Stimulated activated CD8-positive, alpha-beta memory T cell treated with anti-CD3 and anti-CD28 coated beads, Interleukin-15, amount 100 ng/mL, for 48 hours (primary cell): ENCODE measurements at places on chromosomes 5 and 9.

DNA sequence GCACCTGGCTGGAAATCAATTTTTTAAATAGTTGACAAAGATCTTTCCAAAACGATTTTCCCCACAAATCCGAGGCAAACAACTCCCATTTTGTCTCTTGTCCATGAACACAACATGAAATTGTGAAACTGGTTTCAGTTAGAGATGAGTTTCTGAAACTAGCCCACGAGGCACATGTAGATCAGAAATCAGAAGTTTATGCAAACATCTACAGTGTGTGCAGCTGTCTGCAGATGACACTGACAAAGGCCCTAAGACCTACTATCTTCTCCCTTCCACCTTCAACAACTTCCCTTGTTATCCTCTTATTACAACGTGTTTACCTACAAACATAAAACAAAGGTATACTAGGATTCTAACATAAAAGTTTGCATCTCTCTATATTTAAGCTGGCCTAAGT, 183.3 kb downstream of the DIRAS2 start:
- no peak for DNase-seq

DNA sequence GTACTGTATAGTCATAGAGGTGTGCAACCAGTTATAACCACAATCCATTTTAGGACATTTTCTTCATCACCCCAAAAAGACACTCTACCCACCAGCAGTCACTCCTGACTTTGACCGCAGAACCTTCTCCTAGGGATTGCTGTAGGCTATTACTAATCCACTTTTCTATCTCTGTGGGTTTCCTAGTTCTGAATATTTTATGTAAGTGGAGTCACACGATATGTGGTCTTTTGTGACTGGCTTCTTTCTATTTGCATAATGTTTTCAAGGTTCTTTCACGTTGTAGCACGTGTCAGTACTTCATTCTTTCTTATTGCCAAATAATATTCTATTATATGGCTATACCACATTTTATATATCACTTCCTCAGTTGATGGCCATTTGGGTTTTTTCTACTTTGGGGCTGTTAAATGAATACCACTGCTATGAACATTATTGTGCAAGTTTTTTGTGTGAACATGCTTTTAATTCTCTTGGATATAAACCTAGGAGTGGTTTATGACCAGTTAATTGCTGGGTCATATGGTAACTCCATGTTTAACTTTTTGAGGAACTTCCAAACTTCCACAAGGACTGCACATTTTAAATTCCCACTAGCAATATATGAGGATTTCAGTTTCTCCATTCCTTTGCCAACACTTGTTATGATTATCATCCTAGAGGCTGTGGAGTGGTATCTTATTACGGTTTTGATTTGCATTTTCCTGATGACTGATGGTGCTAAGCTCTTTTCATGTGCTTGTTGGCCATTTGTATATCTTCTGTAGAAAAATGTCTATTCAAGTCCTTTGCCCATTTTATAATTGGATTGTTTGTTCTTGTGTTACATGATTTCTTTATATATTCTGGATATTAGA, 37.8 kb downstream of the MRRF start:
- no peak for DNase-seq

DNA sequence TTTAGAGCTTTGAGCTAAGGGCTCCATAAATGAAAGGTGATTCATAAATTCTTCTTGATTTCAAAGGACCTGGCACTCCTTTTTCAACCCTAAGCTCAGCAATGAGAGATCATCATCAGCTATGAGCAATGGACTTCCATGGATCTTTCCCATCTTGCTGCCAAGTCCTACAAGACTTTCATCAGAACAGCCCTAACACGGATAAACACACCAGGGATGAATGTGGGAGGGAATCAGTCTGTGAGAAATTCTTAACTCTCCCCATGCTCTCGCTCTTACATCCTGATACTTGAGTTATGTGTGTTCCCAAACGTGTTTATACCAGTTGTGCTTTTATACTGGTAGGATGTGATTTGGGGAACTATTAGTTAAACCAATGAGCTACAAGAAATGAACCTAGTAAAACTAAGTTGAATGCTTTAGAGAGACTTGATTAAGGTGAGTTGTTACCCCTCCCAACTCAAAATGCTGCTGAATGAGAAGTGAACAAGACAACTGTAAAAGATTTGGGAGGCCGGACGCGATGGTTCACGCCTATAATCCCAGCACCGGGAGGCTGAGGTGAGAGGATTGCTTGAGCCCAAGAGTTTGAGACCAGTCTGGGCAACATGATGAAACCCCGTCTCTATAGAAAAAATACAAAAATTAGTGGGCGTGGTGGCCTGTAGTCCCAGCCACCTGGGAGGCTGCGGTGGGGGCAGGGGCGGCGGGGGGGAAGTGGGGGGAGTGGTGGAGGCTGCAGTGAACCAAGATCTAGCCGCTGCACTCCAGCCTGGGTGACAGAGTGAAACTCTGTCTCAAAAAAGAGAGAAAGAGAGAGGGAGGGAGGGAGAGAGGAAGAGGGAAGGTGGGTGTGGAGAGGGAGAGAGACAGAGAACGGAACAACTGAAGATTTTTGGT, 5.2 kb upstream of the RPL26L1 start:
- no peak for DNase-seq

DNA sequence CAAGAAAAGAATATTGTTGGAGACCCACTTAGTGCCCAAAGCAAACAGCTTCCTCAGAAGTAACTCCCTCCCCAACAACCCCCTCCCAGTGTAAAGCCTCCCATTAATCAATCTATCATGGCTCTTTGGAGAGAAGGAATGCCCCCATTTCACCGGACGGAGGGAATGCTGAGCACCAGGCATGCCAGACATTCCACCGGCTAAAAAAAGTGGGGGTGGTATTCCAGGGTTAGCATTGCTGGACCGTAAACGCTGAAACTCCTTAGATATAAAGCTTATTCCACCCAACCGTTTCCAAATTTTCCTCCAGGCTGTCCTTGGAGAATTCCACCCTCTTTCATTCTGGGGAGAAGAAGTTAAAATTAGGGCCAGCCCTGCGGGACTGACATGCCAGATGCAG, 363 bp upstream of the MAMDC2 start:
- DNase-seq: no peak

- no peak for DNase-seq
Observed at GRCh38 chr5:18546591-18546990, 912.3 kb downstream of the TAF11L14 start.

- DNase-seq: no peak
Observed at GRCh38 chr9:109861499-109861898, 81.5 kb downstream of the PALM2AKAP2 start.

DNA sequence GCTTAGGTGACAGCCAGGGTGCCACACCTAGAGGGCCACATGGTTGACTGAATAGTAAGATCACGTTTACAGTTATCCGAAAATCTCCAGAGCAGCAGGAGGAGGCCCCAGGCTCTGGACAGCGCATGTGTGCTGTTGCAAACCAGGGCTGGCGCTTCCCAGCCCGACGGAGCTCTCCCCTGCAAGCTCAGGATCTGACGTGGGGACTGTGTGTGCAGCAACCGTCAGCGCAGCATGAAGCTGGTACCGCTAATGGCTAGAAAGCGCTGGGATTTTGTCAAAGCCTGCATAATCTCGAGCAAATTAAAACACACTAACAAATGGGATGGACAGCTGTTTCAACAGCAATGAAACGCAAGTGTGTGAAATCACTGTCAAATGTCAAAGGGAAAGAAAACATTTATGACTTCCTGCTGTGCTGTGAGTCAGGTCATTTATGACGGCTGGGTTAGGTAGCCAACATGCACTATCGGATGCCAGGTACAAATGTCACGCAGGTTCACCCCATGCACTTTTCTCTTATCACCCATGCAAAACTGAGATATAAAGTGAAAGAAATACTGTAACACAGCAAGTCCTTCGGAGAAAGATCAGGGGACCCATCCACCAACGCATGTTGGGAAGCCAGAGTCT, 7.5 kb downstream of the SURF4 start:
- DNase-seq: no peak

DNA sequence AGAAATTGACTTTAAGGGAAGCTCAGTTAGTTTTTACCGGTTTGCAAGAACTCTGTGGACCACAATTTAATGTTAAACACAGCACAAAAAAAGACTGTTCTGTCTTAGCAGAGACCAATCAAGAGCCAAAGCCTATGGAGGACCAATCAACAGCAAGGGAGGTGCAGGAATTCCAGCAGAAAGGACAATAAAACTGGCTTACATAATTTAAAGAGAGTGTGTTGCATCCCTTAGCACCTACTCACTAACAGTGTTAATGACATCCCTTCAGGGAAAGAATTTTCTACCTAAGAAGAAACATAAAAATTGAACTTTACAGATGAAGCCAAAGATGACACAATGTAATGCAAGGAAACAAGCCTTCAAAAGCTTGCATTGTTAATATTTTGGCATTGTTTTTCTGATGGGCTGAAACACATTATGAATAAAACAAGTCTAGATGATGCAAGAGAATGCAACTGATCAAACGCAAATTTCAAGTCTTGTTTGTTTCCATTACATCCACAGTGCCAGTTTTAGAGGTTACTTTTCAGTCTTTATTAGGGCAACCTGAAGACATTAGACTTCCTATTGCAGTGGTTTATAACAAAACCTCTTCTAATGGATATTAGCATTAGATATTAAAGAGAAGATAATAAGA, 111.3 kb upstream of the FST start:
- DNase-seq: no peak

GRCh38 chr5:172943283-172943841, 15.9 kb upstream of the RPL26L1 start:
- DNase-seq: no peak

- no peak for DNase-seq
Observed at GRCh38 chr5:14853685-14854084, 17.9 kb downstream of the ANKH start.

- DNase-seq: no peak
Observed at GRCh38 chr9:124810663-124811355, 33.9 kb downstream of the OLFML2A start.

DNA sequence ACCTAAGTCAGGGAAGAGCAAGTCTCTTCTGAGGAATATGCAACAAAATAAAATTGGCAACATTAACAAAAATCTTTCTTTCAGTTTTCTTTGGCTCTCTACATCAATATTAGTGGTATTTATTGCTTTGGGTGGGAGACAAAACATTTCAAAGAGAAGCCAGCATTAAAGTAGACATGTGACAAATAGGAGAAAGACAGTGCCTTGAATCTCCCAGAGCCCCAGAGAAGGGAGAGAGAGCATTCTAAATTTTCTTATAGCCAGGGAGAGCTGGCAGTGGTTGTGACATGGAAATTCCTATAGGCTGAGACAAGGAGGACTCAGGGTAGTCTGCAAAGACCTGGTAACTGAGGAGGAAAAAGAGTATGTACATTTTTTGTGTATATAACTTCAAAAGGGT, 79.4 kb upstream of the NREP start:
- DNase-seq: no peak

GRCh38 chr9:104863180-104863883, 64.6 kb downstream of the ABCA1 start:
- peak; percentile 5 for DNase-seq

DNA sequence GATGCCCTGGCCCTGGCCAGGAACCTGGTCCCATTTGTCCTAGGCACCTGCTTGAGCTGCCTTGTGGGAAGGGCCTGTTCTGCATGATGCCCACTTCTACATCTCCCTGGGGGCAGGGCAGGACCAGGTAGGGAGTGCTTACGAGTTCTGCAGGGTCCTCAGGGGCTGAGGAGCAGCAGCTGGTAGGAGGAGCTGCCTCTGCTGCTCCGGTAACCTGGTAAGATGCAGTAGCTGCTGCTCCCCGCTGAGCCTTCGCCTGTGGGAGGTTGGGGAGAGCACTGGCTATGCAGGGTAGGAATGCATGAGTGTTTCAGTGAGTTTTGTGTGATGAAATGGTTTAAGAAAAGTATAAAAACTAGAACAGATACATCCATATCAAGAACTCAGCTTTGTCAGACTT, 13.6 kb downstream of the LRRC8A start:
- DNase-seq: no peak

GRCh38 chr5:68457285-68457684, 241.7 kb downstream of the PIK3R1 start:
- no peak for DNase-seq

DNA sequence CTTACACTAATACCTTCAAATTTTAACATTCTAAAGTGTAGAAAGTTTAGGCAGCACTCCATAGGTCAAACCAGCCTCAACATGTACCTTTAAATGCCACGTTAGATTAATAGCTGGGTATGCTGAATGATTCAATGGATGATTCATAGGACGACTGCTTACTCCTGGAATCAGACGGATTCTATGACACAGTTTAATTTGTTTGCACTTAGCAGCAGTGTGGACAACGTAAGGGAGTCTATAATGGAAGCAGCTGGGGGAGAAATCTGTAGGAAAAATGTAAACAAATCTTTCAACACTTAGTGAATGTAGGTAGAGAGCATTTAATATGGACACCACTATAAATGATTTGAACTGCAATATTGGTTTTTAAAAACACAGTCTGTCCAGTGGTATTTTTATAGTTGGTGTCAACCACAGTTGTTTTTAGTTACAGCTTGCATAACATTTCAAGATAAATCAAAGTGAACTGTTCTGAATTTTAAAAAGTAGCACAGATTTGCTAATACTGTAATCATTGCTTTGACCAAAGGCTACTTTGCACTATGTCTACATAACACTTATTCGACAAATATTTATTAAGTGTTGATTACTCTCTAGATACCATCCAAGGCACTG, 701.5 kb upstream of the MEF2C start:
- DNase-seq: no peak

GRCh38 chr5:151121665-151122064, 35.9 kb downstream of the ANXA6 start:
- no peak for DNase-seq

DNA sequence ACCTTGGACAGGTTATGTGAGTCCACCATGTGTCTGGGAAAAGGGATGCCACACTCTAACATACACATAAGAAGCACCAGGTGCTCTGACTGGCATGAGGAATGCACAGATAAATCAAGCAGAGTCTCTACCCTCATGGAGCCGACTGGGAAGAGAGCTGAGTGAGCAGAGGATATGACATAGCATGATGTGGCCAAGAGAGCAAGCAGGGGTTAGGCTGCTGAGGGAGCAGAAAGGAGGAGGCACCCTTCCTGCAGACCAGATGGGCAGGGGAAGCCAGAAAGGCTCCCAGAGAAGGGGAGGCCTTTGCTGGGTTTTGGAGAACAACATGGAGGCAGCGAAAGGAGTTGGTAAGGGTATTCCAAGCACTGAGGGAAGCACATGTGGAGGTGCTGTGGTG, 223.1 kb downstream of the GNA14 start:
- DNase-seq: no peak

GRCh38 chr9:128927731-128928411, 7.1 kb downstream of the PHYHD1 start:
- no peak for DNase-seq

DNA sequence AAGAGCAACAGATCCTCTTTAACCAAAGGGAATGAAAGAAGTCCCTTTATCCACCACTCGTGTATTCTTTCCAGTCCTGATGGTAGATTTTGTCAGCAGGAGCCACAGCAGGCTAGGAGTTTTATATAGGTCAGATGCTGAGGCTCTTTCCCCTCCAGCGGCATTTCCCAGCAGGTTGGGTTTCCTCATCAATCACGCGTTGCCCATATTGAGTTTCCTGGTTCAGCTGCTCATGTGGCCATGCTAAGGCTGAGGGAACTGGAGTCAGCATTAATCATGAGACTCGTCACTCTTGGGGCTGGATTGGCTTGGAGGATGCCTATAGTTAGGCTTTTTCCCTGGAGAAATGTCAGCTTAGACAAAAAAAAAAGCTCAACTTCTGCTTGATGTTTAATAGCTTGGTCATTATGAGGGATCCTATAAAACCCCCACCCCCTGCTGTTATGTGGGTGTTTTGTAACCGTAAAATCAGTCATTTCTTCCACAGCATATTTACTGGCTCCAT, 193.4 kb upstream of the GAS1 start:
- DNase-seq: no peak
